ENCODE measurements at places on chromosomes 2 and 18. TPM values are rescaled to one million over a fixed set of nuclear protein-coding genes. Genes with fewer than 3 reads are reported as not detected.

The PLCD4 gene
- total RNA-seq = 1.4 TPM

The TLX2 gene
- not detected for total RNA-seq

The MRO gene
- not detected for total RNA-seq

The WDSUB1 gene
- 9.0 TPM for total RNA-seq

The PDCD1 gene
- total RNA-seq = not detected

The NOP58 gene
- total RNA-seq = 65.7 TPM

The IL1R2 gene
- not detected for total RNA-seq

All from placental pericyte (primary cell).